ENCODE measurements at places on chromosomes 16 and 17.
A peak's percentile ranks its signal among the peaks of the same experiment; 100 is the strongest.

GRCh38 chr16:11862489-11862888 lies 11.1 kb upstream of the RSL1D1 start:
- DNase-seq: no peak

- no peak for DNase-seq
Observed at GRCh38 chr17:83124871-83125514, 45.6 kb downstream of the METRNL start.

DNA sequence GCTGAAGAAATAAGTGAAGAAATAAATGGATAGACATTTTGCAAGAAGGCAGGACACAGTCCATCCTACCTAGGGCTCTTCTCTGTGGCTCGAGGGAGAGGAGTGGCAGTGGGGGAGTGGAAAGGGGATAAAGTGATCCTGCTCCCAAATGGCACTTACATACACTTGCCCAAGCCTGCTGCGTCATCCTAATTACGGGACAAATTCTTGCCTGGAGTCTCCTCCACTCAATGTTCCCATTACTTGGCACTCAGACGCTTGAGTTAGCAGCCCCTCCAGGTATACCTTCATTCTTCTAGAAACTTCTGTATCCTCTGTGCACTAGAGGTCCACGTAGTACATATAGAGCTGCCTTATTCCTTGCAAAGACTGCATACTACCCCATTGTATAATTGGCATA lies 15.7 kb upstream of the MAP3K14 start:
- DNase-seq: no peak

DNA sequence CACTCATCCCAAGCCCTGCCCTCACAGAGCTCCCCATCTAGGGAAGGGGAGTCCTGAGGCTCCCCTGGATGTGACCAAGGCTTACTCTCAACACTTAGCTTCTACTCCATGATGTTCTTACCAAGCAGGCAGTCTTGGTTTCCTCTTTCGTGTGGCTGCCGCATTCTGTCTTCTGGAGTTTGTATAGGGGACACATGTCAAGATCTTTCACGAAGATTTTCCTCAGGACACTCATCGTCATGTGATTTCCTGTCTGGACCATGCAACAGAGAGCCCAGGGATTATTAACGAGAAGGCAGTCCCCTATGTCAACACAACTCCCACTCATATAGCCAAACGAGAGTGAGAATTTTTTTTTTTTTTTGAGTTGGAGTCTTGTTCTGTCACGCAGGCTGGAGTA lies 10.4 kb downstream of the PRSS54 start:
- no peak for DNase-seq

DNA sequence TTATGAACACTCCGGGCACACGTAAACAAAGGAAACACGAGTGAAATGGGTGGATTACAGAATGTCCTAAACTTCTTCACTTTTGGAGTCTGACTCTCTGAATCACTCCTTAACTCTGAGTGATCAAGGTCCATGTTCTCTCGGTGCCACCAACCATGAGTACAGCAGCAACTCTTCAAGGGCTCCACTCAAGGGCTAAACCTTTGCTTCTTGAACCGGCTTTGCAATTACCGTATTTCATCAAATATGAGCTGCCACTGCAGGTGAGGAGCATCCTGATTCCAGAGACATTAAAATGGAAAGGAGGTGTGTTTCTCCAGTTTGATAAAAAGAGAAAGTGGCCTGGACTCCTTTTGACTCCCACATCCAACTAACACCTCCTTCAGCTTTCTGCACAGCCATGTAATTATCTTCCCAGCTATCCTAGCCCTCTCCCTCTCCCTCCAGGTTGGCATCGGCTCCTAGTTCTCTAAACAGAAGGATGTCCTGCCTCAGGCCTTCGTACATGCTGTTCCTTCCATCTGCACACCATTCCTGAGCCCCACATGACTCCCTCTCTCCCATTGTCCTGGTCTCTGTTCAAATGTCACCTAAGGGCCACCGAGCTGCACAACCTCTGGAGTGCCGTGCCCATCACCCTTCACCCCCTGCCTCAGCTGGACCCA lies 61.4 kb downstream of the ZDHHC7 start:
- DNase-seq: no peak

- DNase-seq: no peak
Observed at GRCh38 chr16:77432264-77432663, 2.6 kb downstream of the ADAMTS18 start.

- DNase-seq: no peak
Observed at GRCh38 chr17:61508912-61509311, 56.7 kb downstream of the TBX4 start.

DNA sequence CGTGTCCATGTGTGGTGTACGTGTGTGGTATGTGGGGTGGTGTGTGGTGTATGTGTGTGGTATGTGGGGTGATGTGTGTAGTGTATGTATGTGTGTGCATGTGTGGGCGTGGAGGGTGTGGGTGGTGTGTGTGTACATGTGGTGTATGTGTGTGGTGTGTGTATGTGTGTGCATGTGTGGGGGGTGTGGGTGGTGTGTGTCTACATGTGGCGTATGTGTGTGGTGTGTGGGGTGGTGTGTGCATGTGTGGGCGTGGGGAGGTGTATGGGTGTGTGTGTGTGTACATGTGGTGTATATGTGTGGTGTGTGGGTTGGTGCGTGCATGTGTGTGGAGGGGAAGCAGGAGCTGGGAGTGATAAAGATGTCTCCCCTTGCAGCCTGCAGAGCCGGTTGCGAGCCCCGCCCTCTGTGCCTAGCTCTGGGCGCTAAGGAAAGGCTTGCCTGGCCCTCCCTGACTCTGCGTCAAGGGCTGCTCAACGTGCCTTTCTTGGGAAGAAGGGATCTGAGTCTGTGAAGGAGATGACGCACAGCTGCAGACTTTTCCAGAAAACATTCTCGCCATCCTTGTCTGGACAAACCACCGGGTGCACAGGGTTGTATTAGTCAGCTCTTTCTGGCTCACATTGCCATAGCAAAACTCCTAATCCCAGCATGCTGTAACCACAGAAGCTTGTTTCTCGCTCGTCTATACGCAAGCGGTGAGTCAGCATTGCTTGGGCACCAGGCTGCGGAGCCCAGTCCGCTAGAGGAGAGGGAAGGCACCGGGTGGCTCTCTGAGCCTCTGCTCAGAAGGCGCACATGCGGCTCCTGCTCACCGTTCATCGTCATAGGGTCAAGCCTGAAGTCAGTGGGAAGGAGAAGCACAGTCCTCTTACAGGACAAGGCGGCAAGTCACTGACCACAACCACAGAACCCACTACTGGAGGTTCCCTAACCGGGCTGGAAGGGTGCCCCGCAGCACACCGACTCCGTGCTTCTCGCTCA lies 2.0 kb upstream of the CD300H start:
- DNase-seq: peak; percentile 97

GRCh38 chr17:76586741-76587487 lies 1.3 kb upstream of the ST6GALNAC2 start:
- DNase-seq: no peak

DNA sequence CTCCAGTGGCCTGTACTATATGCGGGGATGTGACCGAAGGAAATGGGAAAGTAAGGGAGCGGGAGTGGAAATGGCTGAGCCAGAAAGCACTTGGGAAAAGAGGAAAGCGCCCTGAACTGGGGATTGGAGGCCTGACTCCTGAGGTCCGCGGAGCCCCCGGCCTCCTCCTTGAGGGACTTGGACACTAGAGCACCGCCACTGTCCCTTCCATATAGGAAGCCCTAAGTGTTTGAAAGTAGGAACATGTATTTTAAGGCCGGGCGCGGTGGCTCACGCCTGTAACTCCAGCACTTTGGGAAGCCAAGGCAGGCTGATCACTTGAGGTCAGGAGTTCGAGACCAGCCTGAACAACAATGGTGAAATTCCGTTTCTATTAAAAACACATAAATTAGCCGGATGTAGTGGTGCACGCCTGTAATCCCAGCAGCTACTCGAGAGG lies 530 bp upstream of the ZDHHC7 start:
- no peak for DNase-seq

DNA sequence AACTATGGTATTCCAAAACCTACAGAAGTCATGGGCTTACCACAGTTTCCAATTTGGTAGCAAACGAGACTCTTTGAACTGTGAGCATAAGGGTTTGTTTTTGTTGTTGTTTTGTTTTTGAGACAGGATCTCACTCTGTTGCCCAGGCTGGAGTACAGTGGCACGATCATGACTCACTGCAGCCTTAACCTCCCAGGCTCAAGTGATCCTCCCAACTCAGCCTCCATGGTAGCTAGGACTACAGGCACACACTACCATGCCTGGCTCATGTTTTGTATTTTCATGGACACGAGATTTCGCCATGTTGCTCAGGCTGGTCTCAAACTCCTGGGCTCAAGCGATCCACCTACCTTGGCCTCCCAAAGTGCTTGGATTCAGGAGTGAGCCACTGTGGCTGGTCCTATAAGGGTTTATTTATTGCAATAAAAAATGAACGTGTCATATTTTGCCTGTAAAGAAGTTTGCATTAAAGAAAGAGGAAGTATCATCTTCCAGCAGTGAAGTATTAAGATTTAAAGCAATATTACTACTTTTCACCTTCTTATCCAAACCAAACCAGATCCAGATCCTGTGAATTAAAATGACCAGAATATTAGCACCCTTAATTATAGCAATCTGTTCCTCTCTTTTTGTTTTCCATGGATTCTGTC lies 37.2 kb downstream of the KCNJ2 start:
- DNase-seq: no peak
